ENCODE measurements at places on chromosomes 2 and 18.
A peak's percentile ranks its signal among the peaks of the same experiment; 100 is the strongest.

GRCh38 chr2:201929281-201930026 is 104.2 kb upstream of the FZD7 start:
- no peak for DNase-seq

DNA sequence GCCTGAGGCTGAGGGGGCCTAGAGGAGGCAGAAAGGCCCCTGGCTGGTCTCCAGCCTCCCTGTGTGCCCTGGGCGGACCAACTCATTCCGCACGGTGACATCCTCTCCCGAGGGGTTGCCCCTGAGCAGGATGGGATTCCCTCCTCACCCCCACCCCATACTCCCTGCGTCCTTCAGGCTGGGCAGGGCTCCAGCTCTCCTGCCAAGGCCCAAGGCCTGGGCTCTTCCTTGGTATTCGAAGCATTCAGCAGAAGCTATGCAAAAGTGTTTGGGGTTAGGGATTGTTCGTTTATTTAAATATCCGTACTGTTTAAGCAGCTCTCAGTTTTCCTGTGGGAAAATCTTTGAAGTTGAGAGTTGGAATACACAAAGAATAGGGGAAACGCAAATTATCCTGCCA is 113.1 kb upstream of the RAB12 start:
- no peak for DNase-seq

GRCh38 chr2:180187611-180188010 is 180.5 kb upstream of the CWC22 start:
- DNase-seq, result no peak

- DNase-seq, result no peak
These were observed 73.9 kb upstream of the HPCAL1 start for GRCh38 chr2:10228611-10229365.

GRCh38 chr2:29000481-29000880 is 19.4 kb downstream of the TOGARAM2 start:
- DNase-seq, result peak; percentile 21

DNA sequence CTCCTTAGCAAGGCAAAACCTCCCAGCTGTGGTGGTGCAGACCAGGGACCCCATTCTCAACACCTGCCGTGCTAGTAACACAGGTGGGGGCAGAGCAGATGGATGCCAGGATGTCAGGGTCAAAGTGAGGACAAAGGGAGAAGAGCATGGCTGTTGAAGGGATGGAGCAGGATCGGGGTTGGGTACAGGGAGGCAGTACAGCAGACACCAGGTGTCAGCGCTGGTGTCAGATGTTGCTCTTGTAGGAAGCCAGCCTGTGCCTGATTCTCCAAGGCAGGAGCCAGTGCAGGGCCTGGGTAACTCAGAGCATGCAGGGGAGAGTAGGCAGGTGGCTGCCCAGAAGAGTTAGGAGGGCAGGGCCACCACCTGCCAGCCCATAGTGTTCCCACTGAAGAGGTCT is 222.1 kb upstream of the SPRED2 start:
- no peak for DNase-seq

DNA sequence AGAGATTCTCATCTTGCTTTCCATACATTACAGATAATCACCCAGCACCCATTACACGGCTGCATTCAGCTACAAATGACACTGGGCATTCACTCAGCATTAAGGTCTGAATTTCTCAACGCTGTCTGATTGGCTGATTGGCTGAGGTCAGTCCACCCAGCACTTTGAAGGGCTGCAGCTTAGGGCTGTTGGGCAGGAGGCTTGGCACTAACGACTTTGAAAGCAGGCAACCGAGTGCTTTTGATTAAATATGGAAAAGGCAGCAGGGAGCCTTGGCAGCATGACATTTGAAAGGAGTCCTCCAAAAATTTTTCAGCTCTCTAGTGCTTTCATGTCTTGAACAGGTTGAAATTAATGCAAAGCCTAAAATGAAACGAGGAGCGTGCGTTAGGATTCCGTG is 253.0 kb downstream of the DCDC2C start:
- no peak for DNase-seq

- no peak for DNase-seq
These were observed 46.9 kb upstream of the GREB1L start for GRCh38 chr18:21194871-21195771.

- no peak for DNase-seq
These were observed 48.9 kb downstream of the TGIF1 start for GRCh38 chr18:3498698-3499471.

GRCh38 chr2:159616286-159616701 is at the start of gene BAZ2B:
Gene BAZ2B, minus strand, starts transcription at chr2:159616548. Its CDS starts 137,829 bp downstream, at chr2:159478719.
- no peak for DNase-seq

DNA sequence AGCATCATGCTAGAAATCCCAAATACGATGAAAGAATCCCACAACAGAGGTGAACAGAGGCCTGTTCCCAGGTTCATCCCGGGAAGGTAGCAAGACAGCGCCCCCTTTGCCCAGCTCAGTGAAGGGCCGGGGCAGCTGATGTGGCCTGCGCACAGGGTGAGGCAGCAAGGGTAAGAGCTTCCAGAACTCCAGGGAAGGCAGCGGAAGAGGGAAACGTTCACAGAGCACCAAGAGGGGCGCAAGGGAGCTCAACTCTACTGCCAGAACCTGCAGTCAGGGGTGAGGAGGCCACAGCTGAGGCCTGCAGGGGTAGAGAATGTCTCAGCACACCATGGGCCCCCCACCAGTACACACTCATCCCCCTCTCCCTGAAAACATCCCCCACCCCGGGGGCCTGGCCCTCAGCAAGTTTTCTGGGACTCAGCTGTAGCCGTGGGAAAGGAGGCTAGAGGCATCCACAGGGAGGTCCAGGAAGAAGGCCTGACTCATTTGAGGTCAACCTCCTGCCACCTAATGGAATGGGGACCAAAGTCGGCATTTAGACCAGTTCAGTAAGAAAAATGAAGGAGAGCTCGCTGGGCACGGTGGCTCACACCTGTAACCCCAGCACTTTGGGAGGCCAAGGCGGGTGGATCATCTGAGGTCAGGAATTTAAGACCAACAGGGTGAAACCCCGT is 95.6 kb upstream of the ASAP2 start:
- no peak for DNase-seq

DNA sequence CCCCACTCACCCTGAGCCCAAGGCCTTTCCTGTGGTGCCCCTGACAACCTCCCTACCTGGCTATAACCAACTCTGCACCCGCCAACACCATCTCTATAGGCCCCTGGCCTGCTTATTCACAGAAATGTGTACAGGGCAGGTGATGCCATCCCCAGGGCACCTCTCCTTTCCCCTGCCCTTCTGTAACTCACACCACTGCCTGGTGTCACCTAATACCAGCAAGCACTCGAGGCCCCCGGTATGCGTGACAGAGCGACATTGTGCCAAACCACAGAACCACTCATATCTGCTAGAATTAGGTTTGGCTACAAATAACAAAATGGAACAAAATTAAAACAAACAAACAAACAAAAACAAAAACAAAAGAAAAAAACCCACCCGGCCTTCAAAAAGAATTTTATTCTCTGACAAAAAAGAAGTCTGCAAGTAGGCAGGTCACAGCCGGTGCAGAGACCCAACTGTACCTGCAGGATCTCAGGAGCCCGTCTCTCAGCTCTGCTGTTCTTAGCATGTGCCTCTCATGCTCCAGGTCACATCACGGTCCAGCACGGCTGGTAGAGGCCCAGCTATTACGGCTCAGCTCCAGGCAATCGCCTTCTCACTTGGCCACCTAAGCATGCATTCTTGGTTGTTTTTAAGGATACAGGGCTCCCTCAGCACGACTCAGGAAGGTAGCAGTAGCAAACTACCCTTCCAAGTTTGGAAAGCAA is 51.4 kb downstream of the FAM178B start:
- DNase-seq, result no peak
